Right atrium auricular region (tissue), 2 donors: ENCODE measurements at places on chromosomes 7 and 10.

DNA sequence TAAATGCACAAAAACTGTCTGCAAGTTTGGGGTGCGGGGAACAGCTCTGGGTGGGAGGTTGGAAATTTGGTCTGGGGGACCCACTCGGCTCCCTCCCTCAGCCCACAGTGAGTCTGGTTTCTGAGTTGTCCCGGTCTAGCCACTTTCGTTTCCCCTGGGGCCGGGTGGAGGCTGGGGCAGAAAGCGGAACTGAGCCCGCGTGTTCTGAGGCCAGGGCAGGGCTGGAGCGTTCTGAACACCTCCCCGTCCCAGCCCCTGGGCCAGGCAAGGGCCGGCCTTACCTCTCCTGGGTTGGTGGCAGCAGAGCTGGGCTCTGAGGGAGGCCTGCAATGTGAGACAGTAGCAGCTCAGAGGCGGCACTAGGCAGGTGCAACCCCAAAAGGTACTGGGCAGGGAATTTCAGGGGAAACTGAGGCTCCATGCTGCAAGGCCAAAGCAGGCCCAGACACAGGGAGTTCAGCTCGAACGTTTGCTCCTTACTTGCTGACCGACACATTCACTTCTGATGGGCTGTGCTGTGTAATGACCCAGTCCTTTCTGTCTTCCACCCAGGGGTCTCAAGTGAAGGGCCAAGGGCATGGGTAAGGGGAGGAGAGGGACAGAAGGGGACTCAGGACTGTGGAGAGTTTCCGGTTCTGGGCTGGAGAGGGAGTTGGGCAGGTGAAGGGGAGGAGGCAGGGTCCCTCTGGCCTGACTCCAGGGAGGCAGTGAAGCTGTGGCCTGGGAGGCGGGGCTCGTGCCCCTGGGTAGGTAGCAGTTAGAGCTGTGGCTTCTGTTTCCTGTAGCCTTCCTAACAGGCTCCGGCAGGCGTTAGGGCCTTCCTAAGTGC is 3.0 kb downstream of the IRF5 start:
- no peak for DNase-seq

GRCh38 chr7:50310956-50311355 is 6.4 kb downstream of the IKZF1 start:
- no peak for DNase-seq

DNA sequence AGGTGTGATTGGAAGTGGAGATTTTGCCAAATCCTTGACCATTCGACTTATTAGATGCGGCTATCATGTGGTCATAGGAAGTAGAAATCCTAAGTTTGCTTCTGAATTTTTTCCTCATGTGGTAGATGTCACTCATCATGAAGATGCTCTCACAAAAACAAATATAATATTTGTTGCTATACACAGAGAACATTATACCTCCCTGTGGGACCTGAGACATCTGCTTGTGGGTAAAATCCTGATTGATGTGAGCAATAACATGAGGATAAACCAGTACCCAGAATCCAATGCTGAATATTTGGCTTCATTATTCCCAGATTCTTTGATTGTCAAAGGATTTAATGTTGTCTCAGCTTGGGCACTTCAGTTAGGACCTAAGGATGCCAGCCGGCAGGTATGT is 13.6 kb downstream of the STEAP2 start:
- DNase-seq = no peak

GRCh38 chr10:59064759-59065539 is 111.5 kb upstream of the PHYHIPL start:
- DNase-seq = no peak

DNA sequence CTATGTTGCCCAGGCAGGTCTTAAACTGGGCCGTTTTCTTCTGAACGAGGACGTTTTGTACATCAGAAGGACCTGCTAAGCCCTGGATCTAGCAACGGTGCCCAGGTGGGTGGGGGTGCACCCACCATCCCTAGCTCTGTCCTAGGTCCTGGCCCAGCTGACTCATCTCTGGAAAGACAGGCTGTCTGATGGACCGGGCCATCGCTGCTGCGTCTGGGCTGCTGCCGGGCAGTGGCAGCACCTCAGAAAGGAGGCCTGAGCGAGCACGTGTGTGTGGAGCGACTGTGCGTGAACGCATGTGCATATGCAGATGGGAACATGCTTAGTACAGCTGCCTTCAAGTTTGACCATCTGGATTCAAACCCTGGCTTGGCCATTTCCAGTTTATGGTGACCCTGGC is 7.3 kb upstream of the ELFN1 start:
- DNase-seq = no peak
